Stimulated activated CD4-positive, alpha-beta T cell treated with anti-CD3 and anti-CD28 coated beads, Interleukin-2, amount 100 ng/mL, for 24 hours (primary cell): ENCODE measurements at places on chromosomes 2 and 18.

GRCh38 chr2:234158812-234159211 lies 108.3 kb downstream of the SPP2 start:
- no peak for DNase-seq

- DNase-seq: no peak
Measured at GRCh38 chr2:236947896-236948295, 137.8 kb upstream of the COPS8 start.

- peak; percentile 70 for DNase-seq
Measured at GRCh38 chr2:219495531-219496122, 3.1 kb upstream of the GMPPA start.

DNA sequence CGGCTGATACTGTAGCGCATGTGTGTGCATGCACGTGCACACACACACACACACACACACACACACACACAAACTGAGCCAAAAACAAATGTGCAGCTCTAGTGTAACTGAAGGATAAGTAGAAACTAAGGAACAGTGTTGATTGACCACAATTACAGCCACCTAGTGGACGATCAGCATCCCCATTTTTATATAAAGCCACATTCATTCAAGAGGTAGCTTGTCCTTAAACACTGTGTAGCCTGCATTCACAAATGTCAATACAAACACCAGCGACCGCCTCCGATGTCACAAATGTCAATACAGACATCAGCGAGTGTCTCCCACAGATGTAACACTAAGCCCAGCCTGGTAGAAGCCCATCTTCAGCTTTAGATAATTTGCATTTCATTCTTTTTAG lies 167.4 kb downstream of the PTGR3 start:
- no peak for DNase-seq

DNA sequence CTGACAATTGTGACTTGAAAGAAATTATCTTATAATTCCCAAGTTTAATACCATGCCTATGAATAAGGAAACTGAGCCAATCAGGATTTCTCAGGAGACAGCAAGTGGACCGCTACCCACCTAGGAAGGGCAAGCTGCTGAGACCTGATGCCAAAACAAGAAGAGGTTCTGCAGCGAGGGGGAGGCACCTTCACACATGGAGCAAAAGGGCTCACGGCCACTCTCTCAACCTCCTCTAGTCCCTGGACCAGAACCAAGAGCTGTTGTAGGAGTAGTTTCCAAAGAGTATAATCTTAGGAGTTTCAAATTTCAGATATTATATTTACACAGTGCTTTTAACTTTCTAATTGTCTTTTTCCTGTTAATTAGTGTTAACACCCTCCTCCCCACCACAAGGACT lies 154.7 kb upstream of the ETAA1 start:
- DNase-seq: no peak

DNA sequence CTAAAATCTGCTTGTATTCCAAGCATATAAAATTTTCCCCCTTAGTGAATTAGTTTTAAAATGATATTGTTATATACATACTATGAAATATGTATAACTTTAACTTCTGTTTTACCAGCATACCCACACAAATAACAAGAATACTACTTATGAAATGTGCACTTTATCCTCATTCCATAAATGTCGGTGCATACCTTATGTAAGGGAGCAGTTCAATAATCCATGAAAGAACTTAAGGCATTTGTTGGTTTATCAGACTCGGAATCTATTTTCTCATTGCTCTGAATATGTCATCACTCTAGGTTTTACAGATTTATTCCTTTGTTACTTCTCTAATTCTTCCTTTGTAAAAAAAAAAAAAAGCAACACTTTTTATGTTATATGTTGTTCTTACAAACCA lies 12.5 kb upstream of the MFF start:
- no peak for DNase-seq

GRCh38 chr2:25168256-25169072 lies at the start of gene POMC:
TSS of gene POMC (minus strand) at chr2:25168580. CDS start at chr2:25164772, 3,808 bp downstream.
- peak; percentile 39 for DNase-seq

DNA sequence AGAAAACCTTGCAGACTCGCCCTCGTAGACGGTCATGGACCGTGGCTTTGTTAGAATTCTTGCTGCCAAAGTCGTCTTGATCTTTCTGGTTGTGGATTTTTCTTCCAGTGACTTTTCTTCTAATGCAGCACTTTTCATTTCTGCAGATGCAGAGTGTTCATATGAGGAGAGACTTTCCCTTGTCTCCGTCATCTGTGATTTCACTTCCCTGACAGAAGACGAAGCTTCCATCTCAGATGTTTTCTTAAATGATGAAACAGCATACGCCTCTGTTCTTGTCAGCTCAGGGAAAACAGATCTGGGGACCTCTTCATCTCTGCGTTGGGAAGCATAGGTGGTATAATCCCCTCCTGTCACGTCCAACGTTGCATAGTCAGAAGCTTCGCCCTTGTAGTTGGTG lies 50.9 kb downstream of the PLEKHA3 start:
- no peak for DNase-seq

DNA sequence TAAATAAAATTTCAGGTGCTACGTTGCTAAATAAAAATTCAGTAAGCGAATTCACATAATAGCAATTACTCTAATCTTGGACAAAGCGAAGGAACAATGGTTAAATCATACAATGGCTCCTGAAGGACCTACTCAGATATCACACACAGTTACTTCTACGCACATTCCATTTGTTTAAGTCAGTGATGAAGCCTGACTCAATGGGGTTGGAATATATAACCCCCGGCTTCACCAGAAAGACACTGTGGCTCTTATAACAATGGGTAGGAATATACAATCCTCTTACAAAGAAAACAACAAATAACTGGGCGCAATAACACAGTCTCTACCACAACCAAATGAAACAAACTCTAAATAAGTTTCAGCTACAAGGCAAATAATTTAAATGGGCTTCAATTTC lies 349.5 kb downstream of the IRS1 start:
- DNase-seq: no peak

DNA sequence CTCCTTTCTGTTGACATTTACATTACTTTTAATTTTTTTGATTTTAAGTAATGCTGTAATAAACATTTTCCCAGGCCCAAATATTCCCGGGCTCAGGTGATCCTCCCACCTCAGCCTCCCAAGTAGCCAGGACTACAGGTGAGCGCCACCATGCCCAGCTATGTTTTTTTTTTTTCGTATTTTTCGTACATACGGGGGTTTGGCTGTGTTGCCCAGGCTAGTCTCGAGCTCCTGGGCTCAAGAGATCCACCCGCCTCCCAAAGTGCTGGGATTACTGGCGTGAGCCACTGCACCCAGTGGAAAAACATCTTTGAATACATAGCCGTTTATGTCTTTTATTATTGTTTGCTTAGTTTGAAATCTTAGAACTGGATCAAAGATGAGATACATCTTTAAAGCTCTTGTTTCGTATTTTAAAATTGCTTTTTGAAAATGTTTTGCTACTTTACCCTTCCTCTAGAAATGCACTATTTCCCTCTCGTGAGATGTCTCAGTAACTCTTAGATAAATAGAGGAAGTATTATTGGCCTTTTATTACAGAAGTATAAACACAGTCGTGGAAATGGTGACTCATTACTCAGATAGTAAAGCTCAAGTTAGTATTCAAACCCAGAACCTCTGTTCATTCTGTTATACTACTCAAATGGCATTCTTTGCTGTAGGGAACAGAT lies 2.4 kb downstream of the SMCHD1 start:
- DNase-seq: no peak

DNA sequence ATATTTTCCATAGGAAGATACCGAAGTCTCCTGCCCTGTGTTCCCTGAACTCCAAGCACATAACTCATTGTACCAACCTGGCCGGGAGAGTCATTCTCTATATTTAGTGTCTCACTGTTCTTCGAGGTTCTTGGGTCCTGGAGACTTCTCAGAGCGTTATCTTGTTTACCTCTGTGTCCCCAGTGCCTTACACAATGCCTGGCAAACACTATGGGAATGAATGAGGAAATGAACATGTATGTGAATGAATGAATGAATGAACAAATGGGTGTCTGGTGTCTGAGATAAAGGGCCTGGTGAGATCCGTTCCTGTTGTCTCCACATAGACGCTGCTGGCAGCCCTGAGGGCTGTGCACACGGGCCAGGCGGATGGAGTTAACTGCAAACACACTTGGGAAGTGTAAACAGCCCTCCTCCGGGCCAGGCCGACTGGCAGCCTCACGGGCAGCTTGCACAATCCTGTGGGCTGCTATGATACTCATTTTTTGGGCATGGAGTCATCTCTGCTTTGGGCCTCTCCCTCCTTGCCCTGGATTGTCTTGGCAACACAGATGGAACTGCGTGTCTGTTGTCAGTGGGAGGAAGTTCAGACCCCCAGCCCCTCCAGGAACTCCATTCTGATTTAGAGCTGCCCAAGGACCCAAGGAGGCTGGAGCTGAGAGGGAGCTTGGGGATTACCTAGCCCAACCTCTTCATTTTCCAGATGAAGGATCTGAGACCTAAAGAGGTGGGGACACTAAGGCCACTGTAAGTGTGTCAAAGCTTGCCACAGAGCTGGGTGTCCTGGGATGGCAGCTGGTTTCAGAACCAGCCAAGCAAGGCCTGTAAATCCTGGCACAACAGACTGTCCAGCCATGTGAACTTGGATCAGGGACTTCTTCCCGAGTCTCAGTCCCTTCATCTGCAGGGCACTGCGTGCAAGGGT lies 124.4 kb downstream of the INHBB start:
- DNase-seq: no peak

DNA sequence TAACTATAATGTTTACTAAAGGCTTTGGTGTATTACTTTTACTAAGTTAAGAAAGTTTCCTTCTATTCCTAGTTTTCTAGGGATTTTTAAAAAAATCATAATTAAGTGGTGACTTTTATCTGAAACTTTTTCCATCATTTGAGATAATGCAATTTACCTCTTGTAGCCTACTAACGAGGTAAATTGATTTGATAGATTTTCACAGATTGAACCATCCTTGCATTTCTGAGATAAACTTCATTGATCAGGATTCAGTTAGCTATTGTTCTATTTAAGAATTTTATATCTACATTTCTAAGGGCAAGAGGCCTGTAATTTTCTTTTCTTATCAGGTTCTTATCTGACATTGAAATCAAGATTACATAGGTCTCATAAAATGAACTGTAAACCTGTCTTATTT lies 178.1 kb downstream of the MIB1 start:
- DNase-seq: no peak

DNA sequence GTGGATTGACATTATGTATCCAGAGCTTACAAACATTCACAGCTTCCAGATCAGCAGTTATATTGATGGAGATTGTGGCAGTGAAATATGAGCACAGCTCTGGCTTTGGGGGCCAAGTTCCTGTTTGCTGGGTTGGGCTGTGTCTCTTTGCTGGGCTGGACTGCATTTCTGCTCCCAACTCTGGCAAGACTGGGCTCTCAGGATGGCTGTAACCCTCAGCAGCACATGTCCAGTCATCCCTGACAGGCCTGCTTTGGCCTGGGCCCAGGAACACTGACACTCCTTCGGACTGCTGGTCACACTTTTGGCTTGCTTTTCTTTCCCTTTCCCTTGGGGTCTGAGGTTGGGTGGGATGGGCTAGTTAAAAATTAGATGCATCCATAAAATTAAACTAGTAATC lies 17.9 kb upstream of the VPS4B start:
- no peak for DNase-seq

- peak; percentile 82 for DNase-seq
Measured at GRCh38 chr2:159904127-159904958, 106.3 kb upstream of the CD302 start.

DNA sequence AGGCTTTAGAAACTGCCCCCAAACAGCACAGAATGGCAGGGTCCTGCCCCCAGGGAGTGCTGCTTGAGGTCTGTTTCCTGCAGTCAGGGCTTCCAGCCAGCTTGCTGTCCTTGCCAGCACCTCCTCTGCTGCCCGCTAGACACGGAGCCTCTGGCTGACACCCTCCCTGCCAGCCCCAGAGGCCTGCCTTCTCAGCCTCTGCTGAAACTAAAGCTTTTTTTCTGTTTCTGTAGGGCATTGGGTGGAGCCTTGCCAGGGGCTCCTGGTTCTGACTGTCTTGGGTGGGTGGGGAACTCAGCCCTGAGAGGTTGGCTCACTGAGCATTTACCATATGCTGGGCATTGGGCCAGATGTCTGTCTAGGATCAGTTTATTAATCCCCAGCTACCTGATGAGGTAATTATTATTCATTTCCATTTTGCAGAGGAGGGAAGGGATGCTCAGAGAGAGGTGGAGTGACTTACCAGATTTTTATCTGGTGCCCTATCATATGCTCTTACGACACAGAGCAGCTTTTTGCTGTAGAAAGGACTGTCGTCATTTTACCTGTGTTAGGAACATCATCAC lies 35.4 kb downstream of the INPP4A start:
- peak; percentile 56 for DNase-seq

GRCh38 chr2:68279691-68280090 lies 27.4 kb upstream of the PPP3R1 start:
- DNase-seq: no peak

DNA sequence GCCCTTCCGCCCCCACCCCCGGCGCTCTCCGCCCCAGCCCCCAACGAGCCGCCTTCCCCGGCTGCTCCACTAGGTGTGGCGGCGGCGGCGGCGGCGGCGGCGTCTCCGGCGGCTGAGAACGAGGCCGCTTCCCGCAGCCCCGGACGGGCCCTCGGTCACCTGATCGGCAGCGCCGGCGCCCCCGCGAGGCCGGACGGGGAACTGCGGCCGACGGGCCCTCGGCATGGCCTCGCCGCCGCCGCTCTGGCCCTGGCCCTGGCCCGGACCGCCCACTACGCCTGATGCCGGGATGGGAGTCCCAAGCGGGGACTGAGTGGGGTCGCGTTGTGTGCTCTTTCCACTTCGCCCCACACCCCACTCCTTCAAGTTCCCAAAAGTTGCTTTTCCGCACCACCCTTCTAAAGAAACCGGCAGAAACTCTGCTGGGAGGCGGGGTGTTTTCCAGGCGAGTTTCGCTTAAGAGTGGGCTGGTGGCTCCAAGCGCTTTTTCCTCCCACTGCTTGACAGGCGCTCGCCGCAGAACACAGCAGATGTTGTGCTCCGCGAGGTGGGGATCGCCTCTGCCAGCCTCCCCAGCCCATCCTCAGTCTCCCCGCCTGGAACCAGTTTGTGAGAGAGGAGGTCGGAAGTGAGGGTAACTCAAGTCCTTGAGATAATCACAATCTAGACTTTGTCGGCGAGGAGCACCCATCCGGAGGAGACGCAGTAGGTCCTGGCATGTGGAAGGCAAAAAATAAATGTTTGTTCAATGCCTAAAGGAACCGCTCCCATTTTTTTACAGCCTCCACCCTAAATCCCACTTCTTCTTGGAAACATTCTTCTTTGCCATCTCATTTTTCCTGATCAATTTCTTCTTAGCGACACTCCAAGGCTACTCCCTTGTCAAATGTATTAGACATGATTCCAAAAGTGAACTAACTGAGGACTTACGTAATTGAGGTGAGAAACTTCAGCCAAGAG lies at the start of gene NCKAP1:
NCKAP1 (minus strand) TSS at position 117 of the 960 bp plus-strand sequence. CDS start 358 bp downstream, outside the sequence.
- DNase-seq: peak; percentile 93

GRCh38 chr2:124328397-124328796 lies 303.3 kb downstream of the CNTNAP5 start:
- DNase-seq: no peak

GRCh38 chr2:190435031-190435670 lies 27.0 kb downstream of the MFSD6 start:
- DNase-seq: no peak
